Erythroblast (primary cell): ENCODE measurements at places on chromosomes 5 and 9.

DNA sequence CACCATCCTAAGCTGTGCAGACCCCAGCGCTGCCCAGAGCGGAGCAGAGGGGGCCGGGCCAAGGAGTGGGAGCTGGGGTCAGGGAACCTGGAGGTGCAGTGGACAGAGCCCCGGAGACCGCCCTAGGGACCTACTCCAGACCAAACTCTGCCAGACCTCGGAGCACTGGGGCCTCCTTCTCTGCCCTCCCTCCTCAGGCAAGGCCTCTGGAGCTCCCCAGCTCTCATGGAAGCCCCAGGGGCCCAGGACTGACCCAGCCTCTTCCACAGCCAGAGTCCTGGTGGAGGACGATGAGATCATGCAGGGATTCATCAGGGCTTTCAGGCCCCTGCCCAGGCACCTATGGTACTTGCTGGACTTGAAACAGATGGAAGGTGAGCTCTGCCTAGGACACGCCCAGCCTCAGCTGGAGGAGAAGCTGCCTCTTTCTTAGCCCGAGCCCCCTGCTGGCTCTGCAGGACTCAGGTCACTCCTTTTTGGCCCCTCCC, 3.6 kb downstream of the PAEP start:
- no peak for DNase-seq

GRCh38 chr5:181203093-181203711, 1.8 kb downstream of the TRIM7 start:
- no peak for DNase-seq

- peak; percentile 65 for DNase-seq
Observed at GRCh38 chr5:131262953-131263541, 806 bp upstream of the CDC42SE2 start.

GRCh38 chr9:89664010-89664409, 59.2 kb downstream of the GADD45G start:
- DNase-seq, result no peak

- DNase-seq, result no peak
Observed at GRCh38 chr5:180289433-180289832, 2.5 kb downstream of the MAPK9 start.

DNA sequence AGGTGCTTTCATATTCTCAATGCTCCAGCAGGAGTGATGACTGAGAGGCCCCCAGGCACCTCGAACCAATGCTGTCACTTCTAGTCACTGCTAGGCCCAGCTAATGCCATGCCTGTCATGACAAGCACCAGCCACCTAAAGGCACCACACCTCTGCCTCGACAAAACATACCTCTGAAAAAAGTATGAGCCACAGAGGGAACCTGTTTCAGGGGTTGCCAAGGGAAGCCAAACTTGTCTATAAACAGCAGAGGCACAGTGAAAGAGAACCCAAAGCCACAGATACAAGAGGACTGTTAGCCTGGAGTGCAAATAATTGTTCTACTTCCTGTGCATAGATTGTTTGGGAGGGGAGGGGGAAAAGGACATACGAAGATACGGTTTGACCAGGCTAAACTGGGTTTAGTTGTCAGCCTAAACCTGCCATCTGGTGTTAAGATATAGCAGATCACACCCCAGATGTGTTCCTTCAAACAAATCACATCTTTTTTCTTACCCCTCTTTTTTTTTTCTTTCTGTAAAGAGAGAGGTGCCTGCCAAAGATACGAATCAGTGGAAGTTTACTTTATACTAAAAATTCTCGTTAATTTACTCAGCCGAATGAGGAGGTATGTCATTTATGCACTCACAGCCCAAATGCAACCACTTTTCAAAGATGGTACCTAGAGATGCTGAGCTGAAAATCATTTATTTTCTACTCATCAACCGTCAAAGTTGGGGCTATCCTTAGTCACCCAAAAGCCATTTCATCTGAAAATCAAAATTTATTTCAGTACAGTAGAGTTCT, 45.7 kb downstream of the BNC2 start:
- no peak for DNase-seq

DNA sequence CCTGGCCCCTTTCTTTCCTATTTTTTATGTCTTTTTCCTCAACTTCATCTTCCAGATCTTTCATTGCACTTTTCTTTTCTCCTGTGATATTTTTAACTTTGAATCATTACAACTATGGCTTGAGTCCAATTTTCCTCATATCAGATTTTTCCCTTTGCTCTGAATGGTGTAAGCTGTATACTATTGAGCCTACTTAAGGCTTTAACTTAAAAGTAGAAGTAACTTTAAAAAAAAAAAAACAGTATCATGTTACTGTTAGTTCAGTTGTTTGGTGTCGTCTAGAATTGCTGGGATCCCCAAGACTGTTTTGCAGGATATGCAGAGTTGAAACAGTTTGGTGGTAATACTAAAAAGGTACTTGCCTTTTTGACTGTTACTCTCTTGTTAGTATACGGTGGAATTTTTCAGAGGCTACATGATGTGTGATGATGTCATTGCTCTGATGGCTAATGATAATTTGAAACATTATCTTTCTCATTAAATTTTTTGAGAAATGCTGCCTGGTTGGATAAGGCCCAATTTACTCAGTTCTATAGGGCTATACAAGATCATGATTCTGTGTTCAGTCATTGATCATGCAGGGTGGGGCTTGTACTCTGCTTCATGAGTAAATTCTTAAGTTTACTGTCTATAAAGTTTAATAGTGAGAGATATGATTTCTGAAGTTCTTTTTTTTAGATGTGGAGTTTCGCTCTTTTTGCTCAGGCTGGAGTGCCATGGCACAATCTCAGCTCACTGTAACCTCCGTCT, 8.8 kb downstream of the NAA35 start:
- DNase-seq, result no peak

DNA sequence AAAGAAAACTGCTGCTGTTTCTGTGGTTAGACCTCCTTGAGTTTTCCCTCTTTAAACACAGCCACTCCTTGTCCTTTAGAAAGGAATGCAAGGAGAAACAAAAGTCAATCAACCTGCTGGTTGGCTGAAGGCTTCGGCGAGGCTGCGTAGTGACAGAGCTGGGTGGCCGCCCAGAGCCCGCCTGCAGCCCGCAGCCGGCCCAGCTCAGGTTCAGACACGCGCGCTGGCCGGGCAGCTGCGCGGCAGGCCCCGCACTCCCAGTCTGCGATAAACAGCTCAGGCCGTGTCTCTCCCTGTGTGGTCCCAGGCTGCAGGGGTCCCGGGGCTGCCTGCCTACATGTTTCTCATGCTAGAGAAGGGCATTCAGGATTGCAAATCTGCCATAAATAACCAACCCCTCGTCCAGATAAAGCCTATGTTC, 115.4 kb downstream of the HSD17B3 start:
- no peak for DNase-seq

- no peak for DNase-seq
Observed at GRCh38 chr5:151493665-151494064, 46.3 kb downstream of the SLC36A1 start.

DNA sequence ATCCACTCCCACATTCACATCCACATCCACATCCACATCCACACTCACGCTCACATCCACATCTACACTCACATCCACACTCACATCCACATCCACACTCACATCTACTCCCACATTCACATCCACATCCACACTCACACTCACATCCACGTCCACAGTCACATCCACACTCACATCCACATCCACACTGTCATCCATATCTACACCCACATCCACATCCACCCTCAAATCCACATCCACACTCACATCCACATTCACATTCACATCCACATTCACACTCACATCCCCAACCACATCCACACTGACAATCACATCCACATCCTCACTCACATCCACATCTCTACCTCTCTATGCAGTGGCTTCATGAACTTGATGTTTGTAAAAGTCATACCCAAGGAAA, 190.5 kb downstream of the IRX1 start:
- DNase-seq, result no peak

- DNase-seq, result peak; percentile 34
Observed at GRCh38 chr9:113131689-113132151, 19.1 kb upstream of the SLC31A2 start.

DNA sequence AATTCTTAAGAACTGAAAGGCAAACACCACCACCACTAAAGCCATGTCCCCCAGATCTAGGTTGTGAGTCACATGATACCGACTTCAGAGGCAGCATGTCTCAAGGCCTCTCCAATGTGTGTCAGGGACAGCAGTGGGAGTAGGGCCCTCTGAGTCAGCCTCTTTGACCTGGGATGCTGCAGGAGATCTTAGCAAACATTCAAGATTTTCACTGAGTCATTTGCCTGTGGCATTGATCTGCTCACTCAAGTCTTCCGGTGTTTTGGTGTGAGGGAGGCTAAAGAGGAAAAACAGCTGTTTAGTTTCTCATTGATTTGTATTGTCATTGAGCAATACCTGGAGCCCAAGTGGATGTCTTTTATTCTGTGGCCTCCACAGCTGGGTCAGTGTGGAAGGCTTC, 36.1 kb downstream of the TMC1 start:
- DNase-seq, result peak; percentile 63

DNA sequence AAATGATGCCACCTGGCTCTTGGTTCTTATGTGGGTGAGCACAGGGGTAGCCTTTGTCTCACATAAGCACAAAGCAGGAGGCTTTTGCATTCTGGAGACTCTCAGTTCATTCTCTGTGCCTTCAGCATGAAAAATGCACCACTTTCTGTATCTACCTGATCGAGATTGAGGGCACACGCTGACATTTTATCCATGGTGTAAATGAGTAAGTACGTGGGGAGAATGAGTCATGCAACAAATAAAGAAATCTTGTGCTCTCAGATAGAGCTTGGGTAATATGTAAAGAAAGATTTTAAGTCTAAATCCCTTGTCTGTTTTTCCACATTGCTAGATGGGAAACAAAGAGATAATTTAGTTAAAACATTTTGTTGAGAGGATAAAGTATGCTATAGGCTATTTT, 607.2 kb upstream of the WWC1 start:
- DNase-seq, result no peak

- no peak for DNase-seq
Observed at GRCh38 chr5:14790220-14790619, 81.4 kb downstream of the ANKH start.

GRCh38 chr9:126615791-126616447, 2.2 kb downstream of the LMX1B start:
- DNase-seq, result no peak

DNA sequence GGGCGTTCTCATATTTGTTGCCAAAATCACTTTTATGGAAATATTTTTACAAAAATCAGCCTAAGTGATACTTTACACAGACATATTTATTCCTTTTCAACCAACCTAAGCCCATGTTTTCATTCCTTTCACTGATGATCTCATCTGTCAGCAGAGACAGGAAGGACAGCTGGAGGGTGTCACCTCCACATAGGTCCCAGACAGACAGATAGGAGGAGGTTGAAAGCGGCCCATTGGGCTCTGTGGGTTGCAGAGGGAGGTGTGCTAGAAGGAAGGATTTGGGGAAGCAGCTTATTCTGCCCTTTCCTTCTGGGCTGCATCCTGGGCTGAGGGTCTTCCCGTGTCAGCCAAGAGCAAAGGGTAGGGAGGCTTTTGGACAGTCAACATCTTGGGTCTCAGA, 26.0 kb upstream of the SEMA4D start:
- no peak for DNase-seq

DNA sequence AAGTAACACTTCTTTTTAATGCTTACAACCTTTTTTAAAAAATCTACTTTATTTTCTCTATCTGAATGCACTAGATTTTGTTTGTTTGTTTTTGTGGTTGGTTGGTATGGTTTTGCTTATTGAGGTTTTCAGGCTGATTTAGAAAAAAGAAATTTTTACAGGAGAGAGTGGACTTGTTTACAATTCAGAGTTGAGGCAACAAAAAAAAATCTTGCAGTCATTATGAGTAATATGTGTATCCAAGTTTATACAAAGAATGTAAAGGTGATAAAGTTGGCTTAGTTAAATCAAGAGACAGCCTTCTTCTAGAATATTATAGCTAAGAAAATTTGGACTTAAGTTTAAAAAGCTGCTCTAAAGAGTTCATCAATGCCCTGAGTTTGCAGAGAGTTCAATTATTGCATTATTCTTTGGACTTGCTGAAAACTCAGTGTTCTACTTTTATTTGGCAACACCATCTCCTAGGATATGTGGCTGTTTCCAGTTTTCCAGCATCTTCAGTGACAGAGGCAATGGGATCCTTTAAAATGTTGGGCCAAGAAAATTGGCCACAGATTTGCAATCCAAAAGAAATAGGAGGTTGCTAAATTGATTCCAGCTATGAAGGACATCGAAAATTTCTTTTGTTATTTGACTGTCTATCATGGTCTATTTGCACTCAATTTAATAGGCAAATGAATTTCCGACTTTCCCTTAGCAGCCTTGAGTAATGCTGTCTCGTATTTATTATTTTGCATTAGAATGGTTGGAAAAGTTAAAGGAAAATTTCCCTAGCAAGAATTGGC, 10.7 kb downstream of the STK32A start:
- no peak for DNase-seq

GRCh38 chr5:120254385-120254784, 209.7 kb upstream of the PRR16 start:
- no peak for DNase-seq

- no peak for DNase-seq
Observed at GRCh38 chr9:109253241-109253636, 67.6 kb downstream of the EPB41L4B start.

DNA sequence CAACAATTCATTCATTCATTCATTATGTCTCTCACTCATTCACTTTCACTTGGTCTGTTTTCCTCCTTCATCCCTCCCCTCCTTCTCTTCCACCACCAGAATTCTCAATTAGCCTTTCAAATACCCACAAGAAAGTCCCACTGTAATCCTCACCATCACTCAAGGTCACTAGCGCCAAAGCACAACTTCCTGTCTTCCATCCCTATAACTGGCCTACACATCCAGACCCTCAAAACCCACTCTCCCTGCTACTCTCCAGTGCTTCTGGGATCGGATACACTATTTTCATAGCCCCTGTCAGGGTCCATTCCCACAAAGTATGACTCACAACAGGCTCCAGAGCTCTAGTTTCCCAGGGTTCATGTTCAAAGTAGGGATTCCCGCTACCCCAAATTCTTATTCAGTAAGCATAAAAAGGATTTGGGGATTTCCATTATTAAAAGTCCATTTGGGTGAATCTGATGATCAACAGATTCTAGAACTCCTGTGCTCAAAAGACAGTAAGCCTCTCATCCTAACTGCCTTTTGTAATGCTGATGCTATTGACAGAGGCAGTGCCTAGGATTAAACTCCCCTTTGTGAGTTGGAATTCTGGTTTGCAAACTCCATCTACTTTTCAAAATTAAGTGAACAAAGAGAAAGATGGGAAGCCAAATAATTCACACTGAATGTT, 250.9 kb downstream of the SEMA5A start:
- no peak for DNase-seq

- no peak for DNase-seq
Observed at GRCh38 chr9:84991514-84991870, 322.0 kb downstream of the NTRK2 start.

DNA sequence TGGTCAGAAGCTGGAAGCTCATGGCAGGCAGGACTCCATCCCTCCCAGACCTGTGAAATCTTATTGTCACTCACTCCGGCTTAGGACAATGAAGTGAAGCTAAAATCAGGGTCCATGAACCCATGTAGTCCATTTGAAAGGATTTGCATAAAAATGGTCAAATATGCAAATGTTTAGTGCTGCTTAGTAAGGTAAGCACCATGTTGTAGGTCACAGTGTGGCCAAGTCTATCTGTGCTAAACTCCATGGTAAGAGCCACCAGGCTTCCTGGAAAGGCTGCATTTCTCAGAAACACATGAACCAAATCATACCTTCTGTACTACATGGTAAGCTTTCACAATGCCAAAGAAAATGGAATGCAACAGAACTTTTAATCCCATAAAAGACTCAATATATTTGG, 5.7 kb downstream of the ALG2 start:
- DNase-seq, result no peak
